ENCODE measurements at places on chromosomes 12 and 14.

DNA sequence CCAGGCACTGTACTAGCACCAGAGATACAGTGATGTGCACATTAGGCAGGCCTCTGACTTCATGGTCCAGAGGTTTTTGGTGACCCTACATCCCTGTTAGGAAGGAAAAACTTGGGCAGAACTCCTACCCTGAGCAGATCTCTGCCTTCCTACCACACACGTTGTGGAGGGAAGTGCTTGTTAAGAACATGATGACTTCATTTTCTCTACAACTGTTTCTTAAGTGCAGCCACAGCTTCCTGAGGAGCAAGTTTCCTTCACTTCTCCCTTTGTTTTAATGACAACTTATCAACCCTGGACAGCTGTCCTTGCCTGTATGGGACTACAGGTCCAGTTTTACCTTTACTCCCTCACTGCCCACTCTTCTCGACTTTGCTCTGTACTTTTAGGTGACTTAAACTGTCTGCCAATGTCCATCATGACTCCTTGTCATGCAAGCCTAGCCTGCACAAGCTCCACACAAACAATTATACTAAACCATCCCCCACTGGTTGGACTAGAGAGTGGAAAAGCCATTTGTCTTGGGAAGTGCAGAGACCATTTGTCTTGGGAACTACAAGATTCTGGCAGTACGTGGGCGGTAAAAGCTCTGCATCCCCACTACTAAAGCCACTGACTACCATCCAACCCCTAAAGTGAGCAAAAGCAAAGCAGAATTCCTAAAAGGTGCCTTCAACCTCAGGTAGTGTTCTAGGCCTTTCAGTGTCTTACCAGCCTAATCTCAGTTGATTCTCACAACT is 359.8 kb downstream of the EGLN3 start:
- DNase-seq, result no peak

GRCh38 chr12:70091021-70091521 is 152.2 kb upstream of the CNOT2 start:
- no peak for DNase-seq

GRCh38 chr12:46378530-46378929 is 6.0 kb upstream of the SLC38A2 start:
- no peak for DNase-seq

- no peak for DNase-seq
Observed at GRCh38 chr12:1471224-1471623, 123.2 kb downstream of the FBXL14 start.

DNA sequence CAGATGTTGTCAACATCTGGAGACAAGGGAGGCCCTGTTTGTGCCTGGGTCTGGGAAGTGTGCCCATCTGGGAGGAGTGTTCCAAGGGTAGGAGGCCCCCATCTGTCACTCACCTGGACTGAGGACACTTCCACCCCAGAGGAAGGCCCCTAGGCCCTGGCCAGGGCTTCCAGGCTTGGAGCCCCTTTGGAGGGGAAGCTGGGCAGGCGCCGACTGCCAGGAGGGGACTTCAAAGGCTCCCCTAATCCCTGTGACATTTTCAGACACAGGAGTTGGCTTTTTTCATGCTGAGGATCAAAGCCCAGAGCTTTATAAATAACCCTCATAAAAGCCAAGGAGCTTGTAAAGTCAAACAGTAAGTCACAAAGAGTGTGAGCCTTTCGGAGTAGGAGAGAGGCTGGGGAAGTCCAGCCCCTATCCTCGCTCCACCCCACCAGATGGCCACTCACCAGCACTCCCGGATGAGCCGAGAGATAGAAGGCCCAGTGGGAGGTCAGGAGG is 17.6 kb upstream of the FAM222A start:
- no peak for DNase-seq

GRCh38 chr14:91399868-91400640 is 17.6 kb downstream of the CCDC88C start:
- no peak for DNase-seq

DNA sequence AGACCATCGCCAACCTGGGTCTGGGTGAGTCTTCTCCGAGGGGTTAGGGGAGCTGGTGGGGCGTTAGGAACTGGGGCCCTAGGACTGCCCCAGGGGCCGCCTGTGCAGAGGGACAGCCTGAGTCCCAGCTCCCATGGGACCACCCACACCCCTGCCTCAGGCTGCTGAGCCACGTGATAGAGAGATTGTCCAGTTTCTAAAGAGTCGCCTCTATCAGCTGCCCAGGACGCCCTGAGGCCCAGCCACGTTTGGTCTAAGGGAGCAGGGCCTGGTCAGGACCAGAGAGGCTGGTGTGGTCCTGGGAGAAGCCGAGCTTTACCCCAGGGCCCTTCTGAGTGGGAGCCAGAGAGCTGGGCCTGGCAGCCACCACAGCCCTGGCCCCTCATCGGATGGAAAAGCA is 107.1 kb downstream of the LGMN start:
- DNase-seq, result no peak

GRCh38 chr12:401235-402028 is at the start of gene CCDC77:
CCDC77 (plus strand) TSS chr12:401644; CDS start chr12:409384, 7,740 bp downstream.
- peak; percentile 87 for DNase-seq

- no peak for DNase-seq
Observed at GRCh38 chr14:99466758-99467157, 13.9 kb downstream of the SETD3 start.

DNA sequence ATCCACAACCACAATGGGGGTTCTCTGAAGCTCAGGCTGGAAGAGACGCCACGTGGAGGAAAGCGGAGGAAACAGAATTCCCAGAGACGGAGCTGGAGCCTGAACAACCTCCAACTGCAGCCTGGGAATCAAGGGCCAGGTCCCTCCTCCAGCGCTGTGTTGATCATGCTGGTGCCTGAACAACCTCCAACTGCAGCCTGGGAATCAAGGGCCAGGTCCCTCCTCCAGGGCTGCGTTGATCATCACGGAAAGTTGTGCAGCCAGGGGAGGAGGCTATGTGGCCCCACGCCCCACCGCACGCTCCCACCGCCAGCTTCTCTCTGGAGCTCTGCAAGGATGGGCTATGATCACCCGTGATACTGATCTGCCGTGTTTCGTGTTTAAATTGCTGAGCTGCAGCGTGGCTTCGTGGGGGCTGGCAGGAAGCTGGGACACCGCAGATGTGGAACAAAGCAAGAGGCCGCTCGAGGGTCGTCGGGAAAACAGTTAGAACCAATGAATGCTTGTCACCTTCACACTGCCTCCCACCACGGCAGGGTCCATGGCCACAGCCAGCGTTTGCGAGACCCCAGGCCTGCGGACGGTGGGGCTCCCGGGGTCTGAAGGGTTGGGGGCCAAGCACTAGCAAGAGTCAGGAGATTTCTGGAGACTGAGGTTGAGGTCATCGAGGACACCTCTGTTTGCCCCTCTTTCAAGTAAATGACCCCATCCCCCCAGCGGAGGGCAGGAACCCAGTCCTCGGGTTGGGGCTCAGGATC is 51.8 kb upstream of the FBRSL1 start:
- DNase-seq, result no peak

DNA sequence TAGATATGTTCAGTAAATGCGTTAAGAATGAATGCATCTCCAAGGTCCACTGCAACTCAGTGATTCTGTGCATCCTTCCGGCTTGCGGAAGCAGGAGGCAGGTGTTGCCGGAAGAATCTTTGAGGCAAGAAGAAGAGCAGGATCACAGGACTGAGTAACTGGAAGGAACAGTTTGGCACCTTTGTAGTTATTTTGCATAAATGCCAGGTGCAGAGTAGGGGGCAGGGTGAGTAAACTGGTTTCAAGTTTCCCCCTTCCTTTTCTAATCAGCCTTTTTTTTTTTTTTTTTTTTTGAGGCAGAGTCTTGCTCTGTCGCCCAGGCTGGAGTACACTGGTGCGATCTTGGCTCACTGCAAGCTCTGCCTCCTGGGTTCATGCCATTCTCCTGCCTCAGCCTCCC is 22.3 kb downstream of the DYRK4 start:
- DNase-seq, result no peak

DNA sequence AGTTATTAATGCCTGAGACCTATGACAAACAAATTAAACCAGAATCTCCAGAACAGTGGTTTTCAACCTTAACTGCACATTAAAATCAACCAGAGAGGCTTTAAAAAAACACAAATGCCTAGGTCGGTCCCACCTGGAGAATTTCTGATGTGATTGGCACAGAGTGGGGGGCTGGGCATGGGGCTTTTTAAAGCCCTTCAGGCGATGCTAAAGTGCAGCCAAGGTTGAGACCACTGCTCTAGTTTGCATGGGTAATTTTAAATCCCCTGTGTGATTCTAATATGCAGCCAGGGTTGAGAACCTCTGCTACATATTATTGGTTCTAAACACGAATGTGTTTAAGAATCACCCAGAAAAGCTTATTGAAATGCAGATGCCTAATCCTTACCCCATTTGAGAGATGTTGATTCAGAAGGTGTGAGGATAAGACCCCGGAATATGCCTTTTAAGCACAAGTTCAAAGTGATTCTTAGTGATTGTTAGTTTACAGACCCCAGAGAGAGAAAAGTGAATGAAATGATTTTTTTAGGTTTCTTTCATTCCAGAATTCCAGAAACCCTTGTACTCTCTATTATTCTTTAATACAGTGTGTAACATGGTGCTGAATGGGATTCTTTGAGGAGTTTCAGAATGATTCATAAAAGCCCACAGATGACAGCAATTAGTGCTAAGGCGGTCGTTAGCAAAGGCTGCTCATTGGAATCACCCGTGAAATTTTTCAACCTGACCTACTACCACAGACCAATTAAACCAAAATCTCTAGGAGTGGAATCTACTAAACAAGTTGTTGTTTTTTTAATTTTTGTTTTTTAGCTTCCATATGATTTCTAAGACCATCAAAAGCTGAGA is 44.9 kb downstream of the LIN7A start:
- DNase-seq, result no peak

DNA sequence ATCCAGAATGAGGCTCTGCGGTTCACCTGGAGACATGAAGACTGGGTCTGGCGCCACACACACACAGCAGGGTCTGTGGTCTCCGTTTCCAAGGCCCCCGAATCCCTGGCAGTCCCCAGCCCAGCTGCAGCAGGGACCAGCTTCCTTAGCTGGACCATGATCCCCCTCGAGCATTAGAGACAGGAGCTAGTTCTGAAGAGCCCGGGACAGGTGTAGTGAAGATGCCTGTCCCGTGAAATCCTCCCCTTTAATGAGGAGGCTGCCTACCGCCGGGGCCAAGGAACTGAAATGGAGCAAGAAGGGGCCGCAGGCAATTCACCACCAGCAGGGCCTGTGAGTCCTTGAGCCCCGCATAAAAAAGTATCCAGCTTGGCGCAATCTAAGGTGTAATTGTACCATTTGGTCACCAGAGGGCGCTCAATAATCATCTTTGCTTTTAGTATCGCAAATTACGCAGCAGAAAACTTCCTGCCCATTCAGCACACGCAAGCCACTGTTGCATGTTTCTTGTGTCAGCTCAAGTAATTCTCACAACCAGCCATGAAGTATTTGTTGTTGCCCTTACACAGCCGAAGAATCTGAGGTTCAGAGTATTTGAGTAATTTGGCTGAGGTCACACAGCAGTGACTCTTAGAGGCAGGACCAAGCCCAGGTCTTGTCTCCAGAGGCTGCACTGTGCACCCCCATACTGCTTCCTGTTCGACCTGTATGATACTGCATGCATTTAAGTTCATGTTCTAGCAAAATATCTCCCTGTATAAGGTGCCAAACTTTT is 54.3 kb upstream of the PPP2R5C start:
- DNase-seq, result peak; percentile 28

GRCh38 chr12:67034110-67034879 is 234.9 kb upstream of the CAND1 start:
- DNase-seq, result no peak

DNA sequence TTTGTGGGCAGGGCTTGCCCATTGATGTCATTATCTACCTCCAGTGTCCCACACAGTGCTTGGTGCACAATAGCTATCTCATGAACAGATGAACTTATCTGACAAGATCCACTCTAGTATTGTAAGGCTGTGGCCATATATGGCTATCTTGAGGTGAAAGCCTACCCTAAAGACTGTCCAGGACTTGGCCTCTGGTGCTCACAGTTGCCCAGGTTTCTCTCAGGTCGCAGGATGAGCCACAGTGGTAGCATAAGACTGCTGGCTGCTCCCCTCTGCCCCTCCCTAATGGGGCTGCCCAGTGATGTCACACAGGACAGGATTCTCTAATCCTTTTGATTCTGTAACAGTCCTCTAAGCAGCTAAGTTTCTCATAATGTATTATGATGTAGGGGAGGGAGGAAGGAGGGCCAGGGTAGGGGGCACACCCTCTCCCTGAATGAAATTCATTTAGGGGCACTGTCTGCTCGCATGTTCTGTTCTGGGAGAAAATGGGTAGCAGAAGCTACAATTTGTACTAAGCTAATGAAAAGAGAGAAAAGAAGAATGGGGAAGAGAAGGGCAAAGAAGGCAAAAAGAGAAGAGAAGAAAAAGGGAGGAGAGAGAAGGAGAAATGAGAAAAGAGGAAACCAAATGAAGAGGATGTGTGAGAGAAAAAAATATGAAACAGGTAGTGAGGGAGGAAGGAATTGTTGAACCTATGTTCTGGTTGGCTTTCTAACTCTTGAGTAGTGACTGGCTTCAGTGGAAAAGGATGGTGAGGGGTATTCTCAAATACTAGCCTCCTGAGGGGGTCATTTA is 3.4 kb upstream of the PPM1A start:
- no peak for DNase-seq

Measured in activated T-helper 1 cell treated with Interleukin-2 at 50 U/mL for 16 hours (primary cell).